ENCODE measurements at places on chromosomes 2 and 18. TPM values are rescaled to one million over a fixed set of nuclear protein-coding genes. Genes with fewer than 3 reads are reported as not detected.

- DNase-seq, result peak; percentile 5
Observed at GRCh38 chr2:128639693-128640092, 321.0 kb upstream of the HS6ST1 start.

DNA sequence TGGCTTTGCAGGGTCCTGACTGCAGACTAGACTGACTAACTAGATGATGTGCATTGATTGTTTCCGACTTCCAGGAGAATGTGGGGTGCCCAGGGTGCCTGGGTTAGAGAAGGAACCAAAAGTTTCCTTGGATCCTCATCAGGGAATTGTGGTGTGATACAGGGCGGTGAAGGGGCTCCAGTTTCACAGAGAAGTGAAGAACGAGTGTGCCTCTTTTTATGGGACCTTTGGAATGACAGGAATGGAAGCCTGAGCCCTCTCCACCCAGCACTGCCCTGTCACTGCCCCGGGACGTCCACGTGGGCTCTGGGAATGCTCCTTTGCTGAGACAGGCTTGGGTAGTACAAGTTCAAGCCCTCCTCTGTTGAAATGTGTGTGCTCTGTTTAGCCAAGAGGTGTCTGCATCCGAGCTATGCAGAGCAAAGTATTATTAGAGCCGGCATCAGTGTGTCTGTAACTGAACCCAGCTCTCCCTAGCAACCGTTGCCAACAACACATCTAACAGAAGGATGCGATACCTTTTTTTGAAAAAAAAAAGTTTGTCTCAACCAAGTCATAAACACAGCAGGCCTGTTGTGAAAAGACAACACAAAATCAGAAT is 183.6 kb downstream of the SMAD7 start:
- DNase-seq, result peak; percentile 9

- DNase-seq, result peak; percentile 29
Observed at GRCh38 chr2:208466151-208466919, 59.7 kb downstream of the PTH2R start.

DNA sequence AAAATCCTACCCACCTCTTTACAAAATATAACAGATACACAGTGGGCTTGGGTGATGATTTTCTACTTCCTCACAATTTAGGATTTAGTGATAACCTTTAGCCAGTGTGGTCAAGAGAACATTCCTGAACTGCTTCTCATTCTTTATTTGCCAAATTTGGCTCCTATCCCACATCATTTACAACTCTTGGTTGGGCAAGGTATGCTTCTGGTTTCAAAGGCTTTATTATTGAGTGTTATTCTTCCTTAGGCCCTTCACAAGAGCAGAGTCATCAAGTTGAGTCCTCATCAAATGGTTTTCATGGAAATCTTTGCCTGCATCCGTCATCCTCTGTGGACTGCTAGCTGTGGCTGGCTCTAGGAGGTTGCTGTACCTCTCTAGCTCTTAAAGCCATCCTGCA is 472.0 kb upstream of the ETAA1 start:
- peak; percentile 62 for DNase-seq

- no peak for DNase-seq
Observed at GRCh38 chr18:416930-417329, 83.6 kb downstream of the COLEC12 start.

DNA sequence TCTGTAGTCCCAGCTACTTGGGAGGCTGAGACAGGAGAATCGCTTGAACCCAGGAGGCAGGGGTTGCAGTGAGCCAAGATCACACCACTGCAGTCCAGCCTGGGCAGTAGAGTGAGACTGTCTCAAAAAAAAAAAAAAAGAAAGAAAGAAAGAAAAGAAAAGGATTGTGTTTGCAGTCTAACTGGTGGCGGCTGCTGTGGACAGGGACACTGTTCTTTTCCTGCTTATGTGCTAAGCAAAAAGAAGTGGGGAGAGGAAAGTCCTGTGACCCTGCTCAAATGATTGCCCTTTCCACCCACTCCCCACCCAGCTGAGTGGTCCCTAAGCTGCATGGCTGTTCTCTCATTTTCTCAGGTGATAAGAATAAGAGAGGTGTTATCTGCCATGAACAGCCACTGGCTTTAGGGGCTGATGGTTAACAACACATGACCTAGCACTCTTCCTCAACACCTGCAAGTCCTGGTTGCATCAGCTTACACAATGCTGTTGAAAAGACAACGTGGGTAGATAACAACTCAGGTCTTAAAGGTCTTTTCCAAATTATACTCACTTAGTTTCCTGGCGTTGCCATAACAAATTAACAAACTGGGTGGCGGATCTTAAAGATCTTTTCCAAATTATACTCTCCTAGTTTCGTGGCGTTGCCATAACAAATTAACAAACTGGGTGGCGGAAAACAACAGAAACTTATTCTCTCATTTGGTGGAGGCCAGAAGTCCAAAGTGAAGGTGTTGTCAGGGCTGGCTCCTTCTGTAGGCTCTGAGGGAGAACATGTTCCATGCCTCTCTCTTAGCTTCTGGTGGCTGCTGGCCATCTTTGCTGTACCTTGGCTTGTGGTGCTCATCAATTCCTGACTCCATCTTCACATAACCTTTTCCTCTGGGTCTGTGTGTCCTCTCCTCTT is 90.3 kb upstream of the RTN4 start:
- no peak for DNase-seq

DNA sequence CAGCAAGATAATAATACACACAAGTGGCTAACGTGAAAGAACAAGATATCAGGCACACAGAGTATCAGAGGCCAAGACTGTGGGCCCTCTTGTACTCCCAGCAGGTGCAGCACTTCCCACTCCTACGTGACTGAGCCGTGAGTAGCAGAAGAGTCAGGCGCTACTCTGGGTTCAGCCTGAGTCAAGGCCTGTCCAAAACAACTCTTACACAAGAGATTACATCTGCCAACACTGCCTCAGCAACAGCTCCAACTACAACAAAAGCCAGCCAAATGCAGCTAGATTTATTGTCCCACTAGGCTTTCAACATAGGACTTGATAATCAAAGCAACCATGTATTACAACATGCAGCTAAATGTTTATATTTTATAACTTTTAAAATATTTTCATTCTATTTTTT is 56.2 kb downstream of the ITSN2 start:
- peak; percentile 98 for DNase-seq

CCDC178 gene
- total RNA-seq, result 0.72 TPM

DNA sequence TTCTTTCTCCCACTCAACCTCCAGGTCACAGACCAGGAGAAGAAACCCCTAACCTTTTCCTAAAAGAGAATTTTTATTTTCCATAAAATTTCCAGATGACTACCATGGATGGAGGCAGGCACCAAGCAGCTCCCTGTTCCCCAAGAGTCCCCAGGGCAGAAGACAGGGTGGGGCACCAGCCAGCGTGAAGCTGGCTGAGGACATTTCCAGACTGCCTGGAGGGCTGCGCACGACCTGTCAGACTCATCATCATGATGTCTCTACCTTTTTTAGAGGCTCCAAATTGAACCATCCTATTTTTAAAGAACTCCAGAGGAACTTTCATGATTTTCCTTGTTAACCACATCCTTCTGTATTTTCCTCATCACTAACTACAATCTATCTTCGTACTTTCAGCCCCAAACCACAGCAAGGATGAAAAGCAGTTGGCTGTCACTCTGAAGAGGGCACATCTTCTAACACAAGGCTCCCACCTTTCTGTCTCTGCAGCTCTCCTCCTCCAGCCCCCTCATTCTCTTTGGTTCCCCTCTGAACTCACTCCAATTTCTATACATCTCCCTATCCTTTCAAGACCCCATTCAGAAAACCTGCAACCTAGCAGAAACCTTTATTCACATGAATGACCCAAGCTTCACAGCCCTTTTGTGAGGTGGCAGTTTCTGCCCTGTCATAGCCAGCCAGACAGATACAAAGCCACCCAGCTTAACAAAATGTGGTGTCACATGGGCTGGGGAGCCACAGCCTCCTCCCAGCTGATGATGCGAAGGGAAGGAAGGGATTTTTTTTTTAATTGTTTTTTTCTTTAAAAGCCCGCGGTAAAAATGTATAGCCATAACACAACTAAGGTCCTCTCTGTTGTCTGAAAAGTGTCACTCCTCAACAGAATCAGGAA is 11.1 kb downstream of the AMMECR1L start:
- DNase-seq, result no peak

LRATD1 gene
- total RNA-seq, result 0.08 TPM

LYG1 gene
- total RNA-seq, result 0.09 TPM

GRCh38 chr2:83587309-83587708 is 871.8 kb downstream of the SUCLG1 start:
- DNase-seq, result no peak

DNA sequence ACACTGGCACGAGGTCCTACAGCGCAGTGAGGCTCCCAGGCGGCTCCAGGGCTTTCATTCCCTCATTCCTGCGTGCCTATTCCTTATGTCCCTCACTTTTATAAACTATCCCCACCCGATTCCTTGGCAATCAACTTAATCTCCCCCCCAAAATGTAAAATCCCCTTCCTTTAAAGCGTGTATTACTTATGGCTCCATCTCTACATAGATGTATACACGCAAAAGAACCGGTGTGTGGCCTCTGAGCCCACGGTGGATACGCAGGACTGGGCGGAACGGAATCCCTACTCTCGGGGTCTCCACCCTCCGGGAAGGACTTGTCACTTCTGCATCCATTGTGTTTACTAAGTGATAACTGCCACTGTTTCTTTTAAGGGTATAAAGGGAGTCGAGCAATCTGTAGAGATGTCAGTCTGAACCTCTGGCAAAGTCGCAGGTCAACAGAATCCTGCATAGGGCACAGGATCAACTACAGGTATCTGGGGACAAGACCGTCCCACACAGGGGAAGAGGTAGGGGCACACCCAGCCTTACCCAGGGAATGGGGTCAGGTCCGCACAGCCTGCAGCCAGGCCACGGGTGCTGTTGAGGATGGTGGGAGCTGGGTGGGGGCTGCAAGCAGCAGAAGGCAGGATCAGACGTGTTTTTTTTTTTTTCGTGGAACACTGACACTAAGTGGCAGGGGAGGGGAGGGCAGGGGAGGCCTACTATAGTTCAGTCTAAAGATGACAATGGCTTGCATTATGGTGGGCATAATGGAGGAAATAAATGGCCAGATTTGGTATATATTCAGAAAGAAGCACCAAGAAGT is 42.1 kb downstream of the HDLBP start:
- no peak for DNase-seq

GAL3ST2 gene
- 0.25 TPM for total RNA-seq

RASGRP3 gene
- 5.9 TPM for total RNA-seq

- no peak for DNase-seq
Observed at GRCh38 chr2:178450524-178450773, 526 bp downstream of the PRKRA start.

MRO gene
- 6.5 TPM for total RNA-seq

- no peak for DNase-seq
Observed at GRCh38 chr2:48144777-48145176, 238.5 kb upstream of the FBXO11 start.

ANKRD30B gene
- total RNA-seq, result 2.7 TPM

GRCh38 chr2:112185131-112185530 is 46.9 kb downstream of the FBLN7 start:
- DNase-seq, result no peak

- DNase-seq, result peak; percentile 96
Observed at GRCh38 chr2:163735685-163736432, at the start of gene FIGN. Gene FIGN, minus strand, starts transcription at chr2:163736008. Its CDS starts 1,081 bp downstream, at chr2:163734927.

- no peak for DNase-seq
Observed at GRCh38 chr2:138500592-138501424, 762 bp upstream of the SPOPL start.

DNA sequence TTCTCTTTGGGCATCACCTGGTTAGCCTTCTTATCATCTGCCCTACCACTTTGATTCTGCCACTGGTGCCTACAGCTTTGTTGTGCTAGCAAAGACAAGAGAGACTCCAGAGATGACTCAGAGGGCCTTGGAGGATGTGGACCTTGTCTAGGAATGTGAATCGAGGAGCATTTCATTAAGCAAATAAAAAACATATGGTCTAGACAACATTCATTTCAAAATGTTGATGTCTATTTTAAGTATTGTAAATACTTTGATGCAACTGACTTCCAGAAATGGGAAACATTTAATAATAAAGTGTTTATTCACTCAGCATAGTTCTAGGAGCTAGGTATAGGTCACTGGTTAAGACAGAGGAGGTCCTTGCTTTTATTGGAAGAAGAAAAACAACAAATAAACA is 195.5 kb downstream of the CDCA7 start:
- DNase-seq, result peak; percentile 42

GRCh38 chr2:219001100-219001576 is 7.9 kb upstream of the CRYBA2 start:
- DNase-seq, result no peak

- no peak for DNase-seq
Observed at GRCh38 chr2:114553027-114553426, 110.6 kb downstream of the DPP10 start.

GRCh38 chr2:206083602-206084438 is 2.2 kb downstream of the INO80D start:
- peak; percentile 9 for DNase-seq

- DNase-seq, result peak; percentile 39
Observed at GRCh38 chr2:37215250-37215649, 16.1 kb downstream of the CEBPZ start.

DNA sequence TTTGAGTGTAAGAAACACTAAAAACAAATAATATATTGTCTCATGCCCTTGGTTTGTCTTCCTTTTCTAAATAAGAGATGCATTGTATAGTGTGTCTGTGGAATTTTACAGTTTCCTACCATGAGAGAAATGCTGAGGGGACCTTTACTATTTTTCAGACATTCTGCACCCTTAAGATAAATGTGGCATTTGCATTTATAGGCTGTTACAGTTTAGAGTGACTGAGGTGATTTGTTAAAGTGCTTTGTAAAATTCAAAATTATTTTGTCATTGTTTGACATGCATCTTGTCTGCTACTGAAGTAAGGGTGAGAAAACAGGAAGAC is 78.9 kb upstream of the ZSWIM2 start:
- DNase-seq, result no peak

Data from fibroblast of the aortic adventitia (primary cell).